ENCODE measurements at places on chromosomes 7 and 10.

GRCh38 chr7:24722386-24723177 is 34.7 kb downstream of the GSDME start:
- DNase-seq: no peak

GRCh38 chr10:119536508-119537025 is 6.0 kb downstream of the RGS10 start:
- no peak for DNase-seq

GRCh38 chr10:106440355-106440754 is 724.2 kb downstream of the SORCS1 start:
- DNase-seq: no peak

DNA sequence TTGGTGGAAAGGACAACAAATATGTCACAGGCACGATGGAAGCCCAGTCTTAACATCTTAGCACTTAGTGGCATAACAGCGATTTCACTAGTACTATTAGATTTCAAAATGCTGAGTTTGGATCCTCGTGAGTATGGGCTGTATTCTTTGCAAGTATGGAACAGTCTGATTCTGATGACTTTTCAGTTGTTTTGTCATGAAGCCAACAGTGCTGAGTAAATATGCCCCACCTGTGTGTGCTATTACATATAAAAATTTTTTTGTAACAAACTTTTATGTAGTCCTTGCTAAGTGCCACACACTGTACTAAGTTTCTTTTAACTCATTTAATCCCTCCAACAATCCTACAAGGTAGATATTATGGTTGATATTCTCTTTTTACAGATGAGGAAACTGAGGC is 30.8 kb downstream of the MTURN start:
- DNase-seq: no peak

GRCh38 chr7:79458796-79459195 is 5.3 kb upstream of the MAGI2 start:
- DNase-seq: no peak

- DNase-seq: no peak
Observed at GRCh38 chr7:151790830-151791620, 85.9 kb downstream of the PRKAG2 start.

- no peak for DNase-seq
Observed at GRCh38 chr7:103856929-103857328, 132.5 kb downstream of the RELN start.

DNA sequence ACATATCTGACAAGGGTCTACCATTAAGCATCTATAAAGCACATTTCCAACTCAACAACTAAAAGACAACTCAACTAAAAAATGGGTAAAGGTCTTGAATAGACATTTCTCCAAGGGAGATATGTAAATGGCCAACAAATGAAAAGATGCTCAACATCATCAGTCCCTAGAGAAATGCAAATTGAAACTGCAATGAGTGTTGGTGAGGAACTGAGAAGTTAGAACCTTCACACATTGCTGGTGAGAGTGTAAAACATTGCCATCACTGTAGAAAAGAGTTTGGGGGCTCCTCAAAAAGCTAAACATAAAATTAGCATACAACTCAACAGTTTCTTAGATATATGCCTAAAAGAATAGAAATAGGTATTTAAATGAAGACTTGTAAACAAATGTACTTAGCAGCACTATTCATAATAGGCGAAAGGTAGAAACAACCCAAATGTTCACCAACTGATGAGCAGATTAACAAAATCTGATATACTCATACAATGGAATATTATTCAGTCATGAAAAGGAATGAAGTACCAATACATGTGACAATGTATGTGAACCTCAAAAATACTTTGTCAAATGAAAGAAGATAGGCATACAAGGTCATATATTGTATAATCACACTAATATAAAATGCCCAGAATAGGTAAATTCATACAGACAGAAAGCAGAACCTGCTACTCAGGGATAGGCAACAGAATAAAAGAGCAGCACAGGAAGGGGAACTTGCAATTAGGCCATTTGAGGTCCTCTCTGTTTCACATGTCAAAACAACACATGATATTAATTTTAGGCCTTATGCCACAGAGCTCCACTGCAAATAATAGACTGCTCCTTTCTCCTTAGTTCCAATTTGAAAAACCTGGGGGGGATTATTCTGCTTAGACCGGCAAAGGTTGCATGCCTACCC is 10.6 kb upstream of the LRRC72 start:
- DNase-seq: no peak

DNA sequence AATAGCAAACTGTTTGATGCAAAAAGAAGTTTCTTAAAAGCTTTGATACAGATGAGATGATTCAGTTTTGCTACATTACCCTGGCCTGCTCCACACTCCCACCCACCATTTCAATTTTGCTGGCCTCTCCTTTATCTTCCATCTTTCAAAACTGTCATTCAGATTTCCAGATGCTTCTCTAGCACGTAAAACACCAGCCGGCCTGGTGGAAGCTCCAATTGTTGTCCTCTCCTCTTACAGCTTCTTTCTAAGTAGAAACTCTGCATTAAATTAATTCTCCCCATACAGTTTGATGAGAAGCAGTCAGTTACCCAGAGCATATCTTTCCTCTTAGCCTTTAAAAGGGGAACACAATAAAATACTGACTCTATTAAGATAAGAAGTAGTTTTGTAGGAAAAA is 34.3 kb upstream of the ELMO1 start:
- DNase-seq: no peak

- no peak for DNase-seq
Observed at GRCh38 chr10:31650010-31650409, 278.6 kb downstream of the ARHGAP12 start.

DNA sequence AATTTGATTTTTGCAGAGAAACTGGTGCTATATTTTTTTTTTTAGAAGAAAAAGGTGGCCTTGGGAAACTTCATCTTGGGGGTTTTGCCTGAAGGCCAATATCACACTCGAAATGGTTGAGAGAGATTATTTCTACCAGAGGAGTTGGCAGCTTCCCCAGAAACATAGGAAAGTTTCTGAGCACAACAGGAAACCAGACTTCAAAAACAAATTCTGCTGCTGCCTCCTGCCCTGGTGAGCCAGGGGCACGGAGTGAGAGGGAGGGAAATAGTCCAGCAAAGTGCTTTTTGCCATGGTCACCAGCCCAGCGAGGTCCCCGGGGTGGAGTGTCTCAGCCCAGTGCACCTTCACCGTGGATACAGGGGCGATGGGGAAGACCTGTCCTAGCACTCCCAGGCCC is 61.1 kb downstream of the FOXI2 start:
- DNase-seq: no peak

DNA sequence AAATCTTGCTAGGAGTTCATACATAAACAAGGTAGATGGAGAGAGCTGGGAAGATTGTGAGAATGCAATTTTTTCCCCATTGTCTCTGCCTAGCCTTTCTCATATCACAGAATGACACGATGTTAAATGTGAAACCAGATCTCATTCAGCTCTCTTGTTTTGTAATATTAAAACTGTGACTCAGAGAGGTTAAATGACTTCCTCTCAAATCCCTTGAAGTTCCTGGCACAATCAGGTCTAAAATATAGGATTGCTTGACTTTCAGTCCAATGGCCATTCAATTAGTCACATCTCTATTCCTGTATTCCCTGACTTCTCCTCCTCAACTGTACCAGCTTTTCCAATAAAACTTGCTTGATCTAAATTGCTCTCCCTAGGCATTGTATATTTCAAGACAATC is 3.1 kb downstream of the ANKRD22 start:
- no peak for DNase-seq

- no peak for DNase-seq
Observed at GRCh38 chr7:143974459-143974858, 19.8 kb downstream of the OR2F1 start.

- DNase-seq: no peak
Observed at GRCh38 chr7:19747740-19748339, 25.6 kb downstream of the TMEM196 start.

- no peak for DNase-seq
Observed at GRCh38 chr10:68800211-68800610, 27.1 kb upstream of the STOX1 start.

GRCh38 chr7:139592801-139593461 is 69.4 kb downstream of the CLEC2L start:
- DNase-seq: no peak

DNA sequence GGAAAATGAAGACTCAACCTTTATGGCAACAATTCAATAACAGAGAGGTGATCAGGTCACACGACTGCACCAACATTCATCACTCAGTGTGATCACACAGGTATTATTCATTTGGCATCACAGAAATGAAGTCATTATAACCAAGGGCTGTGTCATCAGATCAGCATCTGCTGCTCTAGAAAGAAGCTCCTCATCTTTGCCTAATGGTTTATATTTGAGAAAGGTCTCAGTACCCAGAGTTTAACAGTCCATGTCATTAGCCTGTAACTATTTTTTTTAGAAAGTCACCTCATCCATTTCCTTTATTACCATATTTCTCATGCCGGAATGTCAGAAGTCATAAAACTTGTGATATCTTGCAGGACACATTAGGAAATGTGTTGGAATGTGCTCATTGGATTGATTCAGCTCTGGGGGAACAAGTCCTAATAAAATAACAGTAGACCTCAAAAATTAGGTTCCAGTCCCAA is 45.1 kb upstream of the PRKG1 start:
- no peak for DNase-seq

- DNase-seq: no peak
Observed at GRCh38 chr7:145123502-145123901, 287.6 kb upstream of the TPK1 start.

- DNase-seq: no peak
Observed at GRCh38 chr7:48298779-48299178, 127.5 kb downstream of the ABCA13 start.

GRCh38 chr10:5534051-5534821 is 9.5 kb downstream of the CALML3 start:
- DNase-seq: no peak

DNA sequence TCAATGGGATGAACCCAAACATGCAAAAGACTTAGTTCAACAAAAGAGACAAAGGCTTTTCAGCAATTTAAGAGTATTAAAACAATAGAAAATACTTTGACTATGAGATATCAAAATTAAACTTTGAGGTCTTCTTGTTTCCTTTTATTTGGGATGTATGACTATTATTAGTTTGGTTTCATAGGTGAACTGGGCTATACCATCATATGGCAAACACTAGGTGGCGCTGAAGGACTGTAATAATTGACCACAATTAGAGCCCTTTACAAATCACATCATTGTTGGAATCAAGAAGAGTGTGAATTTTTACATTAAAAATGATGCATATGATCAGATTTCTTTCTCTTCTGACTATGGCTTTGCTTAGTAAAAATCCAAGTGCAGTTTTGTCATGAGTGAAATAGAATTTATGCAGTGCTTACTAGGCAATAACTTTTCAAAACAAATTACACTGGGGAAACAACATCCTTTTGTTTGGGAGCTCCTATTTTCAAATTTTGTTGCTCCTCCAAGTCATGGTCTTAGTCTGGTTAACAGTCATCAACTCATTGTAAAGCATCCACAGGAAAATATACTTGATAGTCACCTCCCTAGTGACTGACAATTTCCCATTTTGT is 14.7 kb upstream of the NXPH1 start:
- peak; percentile 60 for DNase-seq
